NCI-H774 (cell line): ENCODE measurements at places on chromosomes 3 and 15.

- no peak for DNase-seq
Measured at GRCh38 chr3:169308654-169309250, 354.8 kb downstream of the MECOM start.

DNA sequence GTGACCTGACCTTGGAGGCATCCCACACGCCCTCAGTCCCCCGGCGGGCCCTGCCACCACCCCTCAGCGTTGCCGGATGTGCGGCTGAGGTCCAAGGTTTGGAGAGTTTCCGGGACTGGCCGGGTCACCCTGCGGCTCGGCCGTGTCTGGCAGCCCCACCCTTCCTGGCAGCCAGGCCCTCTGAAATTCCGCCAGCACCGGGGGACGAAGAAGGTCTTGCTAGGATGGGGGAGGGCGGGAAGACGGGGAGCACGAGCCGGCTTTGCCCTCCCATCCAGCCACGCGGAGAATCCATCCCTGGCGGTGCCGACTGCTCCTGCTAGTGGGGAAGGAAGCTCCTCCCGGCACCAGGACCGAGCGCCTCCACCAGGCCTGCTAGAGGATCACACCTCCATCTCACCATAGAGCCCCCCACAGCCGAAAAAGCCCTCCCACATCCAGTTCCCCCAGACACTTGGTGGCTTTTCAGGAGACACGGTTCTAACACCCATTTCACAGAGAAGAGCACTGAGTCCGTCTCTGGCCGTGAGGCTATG lies 81.5 kb downstream of the CPN2 start:
- no peak for DNase-seq

DNA sequence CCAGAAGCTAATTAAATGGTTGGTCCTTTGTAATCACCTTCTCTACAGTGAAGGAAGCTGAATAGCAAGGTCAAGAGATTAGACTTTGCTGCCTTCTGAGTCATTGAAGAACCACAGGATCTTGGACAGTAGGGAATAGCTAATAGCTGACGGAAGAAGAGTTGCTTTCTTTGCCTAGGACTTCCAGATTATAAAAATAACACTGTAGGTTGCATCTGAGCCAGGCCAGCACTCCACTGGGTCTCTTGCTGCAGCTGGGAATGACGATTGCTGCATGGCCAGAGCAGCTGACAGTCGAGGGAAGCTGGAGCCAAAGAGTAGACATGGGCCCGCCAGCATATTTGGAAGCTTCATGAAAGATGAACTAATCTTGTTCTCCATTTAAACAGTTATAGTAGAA lies 81.5 kb upstream of the KCNMB2 start:
- DNase-seq = no peak

DNA sequence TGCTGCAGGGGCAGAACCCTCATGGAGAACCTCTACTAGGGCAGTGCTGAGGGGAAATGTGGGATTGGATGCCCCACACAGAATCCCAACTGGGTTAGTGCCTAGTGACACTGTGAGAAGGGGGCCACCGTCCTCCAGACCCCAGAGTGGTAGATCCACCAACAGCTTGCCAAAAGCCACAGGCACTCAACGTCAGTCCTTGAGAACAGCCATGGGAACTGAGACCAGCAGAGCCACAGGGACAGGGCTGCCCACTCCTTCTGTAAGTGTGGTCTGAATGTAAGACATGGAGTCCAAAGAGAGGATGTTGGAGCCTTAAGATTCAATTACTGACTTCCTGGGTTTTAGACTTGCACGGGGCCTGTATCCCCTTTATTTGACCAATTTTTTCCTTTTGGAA lies 1451.5 kb downstream of the SI start:
- no peak for DNase-seq

- peak; percentile 65 for DNase-seq
Measured at GRCh38 chr3:175187586-175187985, 328.5 kb downstream of the NAALADL2 start.

- DNase-seq = no peak
Measured at GRCh38 chr15:79673416-79674123, 223.2 kb downstream of the MTHFS start.

DNA sequence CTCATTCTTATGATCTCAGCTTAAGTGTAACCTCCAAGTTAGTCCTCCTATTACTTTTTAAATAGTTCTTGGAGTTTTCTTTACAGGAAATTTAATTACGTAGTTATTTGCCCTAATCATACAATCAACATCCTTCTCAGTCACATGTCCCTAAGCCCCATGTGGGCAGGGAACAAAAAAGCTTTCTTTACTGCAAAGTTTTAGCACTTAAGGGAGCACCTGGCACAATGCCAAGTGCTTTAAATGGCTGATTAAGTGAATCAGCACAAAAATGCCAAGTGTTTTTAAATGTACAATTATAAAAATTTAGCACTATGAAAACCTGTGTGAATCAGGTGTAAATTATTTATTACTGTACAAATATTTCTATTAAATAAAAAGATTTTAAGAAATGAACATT lies 445.3 kb downstream of the C3orf38 start:
- DNase-seq = no peak

GRCh38 chr15:73681856-73682599 lies 2.2 kb upstream of the CD276 start:
- no peak for DNase-seq

DNA sequence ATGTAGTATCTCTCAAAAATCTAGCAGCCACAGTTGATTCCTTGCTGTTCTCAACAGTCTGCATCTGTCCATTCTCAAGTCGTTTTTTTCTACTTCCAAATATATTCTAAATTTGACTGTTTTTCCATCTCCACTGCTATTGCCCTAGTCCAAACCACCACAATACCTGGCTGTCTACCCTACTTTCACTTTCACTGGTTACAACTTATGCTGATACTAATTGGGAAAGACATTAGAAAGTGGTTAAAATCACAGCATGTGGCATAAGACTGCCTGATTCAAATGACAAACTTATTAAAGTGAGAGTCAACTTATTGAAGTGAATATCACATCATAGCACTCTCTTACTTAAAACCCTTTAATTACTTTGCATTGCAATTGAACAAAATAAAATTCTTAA lies 72.6 kb downstream of the CHST2 start:
- no peak for DNase-seq

GRCh38 chr3:124791639-124792151 lies 61.4 kb downstream of the UMPS start:
- no peak for DNase-seq

GRCh38 chr3:43531835-43532234 lies 90.0 kb downstream of the ANO10 start:
- no peak for DNase-seq

DNA sequence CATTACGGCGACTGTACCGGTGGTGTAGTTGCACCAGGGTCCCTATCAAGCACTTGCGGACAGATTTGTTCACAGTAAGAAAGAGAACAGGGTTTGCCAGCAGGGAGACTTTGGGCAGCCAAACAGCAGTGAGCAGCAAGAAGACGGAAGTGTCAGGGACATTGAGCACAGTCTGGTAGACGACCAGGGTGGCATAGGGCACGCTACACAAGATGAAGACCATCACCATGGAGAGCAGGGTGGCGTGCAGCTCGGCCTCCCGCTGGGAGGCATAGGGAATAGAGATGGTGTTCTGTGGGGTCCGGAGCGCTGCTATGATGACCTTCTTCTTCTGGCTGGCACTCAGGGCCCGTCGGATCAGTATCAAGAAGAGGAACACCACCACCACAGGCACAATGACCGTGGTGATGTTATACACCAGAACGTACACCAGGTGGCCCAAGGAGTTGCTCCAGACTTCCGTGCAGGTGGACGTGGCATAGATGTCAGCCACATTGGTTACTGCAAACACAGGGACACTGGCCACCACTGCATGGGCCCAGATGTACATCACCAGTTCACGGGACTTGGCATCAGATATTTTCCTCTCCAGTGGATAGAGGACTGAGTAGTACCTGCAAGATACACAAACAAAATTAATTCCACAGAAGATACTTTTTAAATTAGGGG lies 19.1 kb upstream of the FSIP1 start:
- peak; percentile 11 for DNase-seq

- no peak for DNase-seq
Measured at GRCh38 chr3:61666615-61667330, 105.4 kb downstream of the PTPRG start.

- DNase-seq = no peak
Measured at GRCh38 chr3:126895178-126896066, 87.5 kb upstream of the PLXNA1 start.

- no peak for DNase-seq
Measured at GRCh38 chr3:42755681-42756578, 17.1 kb downstream of the CCDC13 start.

DNA sequence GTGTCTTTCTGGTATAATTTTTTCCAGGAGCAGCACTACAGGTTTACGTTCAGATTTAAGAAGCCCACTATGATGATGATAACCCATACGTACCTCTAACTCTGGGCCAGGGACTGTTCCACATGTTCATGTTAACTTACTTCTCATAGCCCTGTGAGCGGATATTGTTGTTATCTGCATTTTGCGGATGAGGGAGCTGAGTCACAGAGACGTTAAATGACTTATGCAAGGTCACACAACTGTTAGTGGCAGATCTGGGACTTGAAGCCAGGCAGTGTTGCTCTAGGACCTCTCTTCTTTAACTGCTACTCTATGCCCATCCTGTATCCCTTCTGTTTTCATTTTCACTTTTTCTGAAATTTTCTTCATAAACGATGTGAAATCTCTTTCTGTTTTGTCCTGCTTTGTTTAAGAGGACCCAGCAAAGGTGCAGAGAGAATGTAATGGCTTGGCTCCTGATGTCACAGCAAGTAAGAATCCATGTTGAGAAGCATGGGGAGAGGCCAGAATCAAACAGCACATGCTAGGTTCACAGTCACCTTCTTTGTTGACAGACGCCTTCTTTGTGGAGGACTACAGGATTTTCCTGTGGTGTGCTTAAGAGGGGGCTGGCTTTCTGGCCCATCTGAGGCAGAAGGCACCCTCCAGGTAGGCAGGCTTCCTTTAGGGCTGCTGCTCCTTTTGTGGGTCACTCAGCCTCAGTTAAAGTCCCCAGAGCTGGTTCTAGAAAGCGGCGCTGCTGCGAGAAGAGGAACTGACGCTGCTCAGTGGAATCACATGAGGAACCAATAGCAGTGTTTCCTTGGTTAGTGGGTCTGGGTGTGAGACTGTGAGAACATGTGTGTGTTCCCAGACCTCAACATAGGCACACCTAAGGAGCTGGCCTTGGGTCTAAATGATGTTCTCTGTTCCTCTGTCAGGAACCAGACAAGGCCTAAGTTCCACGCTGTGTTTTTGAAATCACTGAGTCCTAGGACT lies 121.6 kb downstream of the TMEM108 start:
- no peak for DNase-seq

GRCh38 chr15:51926809-51927208 lies 44.8 kb downstream of the LEO1 start:
- DNase-seq = no peak

GRCh38 chr15:68421798-68422402 lies 10.1 kb downstream of the ITGA11 start:
- DNase-seq = no peak

DNA sequence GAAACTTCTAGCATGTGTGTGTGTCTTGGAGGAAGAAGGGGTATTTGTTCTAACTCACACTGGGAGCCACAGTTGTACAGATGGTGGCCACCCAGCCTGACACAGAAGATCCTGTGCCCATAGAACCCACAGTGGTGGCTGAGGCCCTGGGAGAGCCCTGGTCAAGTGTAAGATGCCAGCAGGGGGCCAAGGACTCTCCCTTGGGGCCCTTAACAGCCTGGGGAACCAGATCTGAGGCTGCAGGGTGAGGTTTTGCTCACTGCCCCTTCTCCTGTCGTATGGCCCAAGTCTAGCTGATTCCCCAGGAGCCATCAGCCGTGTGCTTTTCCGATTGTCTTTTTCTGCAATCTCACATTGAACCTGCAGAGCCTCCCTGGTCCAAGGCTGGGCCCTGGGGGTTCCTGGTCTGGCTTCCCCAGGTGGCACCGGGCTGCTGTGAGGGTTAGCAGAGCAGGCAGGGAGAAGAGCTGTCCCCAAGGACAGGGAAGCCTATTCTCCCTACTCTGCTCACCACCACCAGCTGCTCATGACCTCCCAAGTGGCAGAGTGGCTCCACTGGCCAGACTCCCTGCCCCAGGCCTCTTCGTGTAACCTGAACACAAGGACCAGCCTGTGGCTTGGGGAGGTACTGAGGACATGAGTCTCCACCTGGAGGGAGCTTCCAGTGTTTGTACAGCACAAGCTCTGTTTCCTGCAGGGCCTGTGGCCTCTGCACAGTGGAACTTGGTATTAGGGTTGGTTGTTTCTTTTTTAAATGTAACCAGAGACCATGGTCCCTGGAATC lies 51.9 kb downstream of the CA12 start:
- DNase-seq = no peak

DNA sequence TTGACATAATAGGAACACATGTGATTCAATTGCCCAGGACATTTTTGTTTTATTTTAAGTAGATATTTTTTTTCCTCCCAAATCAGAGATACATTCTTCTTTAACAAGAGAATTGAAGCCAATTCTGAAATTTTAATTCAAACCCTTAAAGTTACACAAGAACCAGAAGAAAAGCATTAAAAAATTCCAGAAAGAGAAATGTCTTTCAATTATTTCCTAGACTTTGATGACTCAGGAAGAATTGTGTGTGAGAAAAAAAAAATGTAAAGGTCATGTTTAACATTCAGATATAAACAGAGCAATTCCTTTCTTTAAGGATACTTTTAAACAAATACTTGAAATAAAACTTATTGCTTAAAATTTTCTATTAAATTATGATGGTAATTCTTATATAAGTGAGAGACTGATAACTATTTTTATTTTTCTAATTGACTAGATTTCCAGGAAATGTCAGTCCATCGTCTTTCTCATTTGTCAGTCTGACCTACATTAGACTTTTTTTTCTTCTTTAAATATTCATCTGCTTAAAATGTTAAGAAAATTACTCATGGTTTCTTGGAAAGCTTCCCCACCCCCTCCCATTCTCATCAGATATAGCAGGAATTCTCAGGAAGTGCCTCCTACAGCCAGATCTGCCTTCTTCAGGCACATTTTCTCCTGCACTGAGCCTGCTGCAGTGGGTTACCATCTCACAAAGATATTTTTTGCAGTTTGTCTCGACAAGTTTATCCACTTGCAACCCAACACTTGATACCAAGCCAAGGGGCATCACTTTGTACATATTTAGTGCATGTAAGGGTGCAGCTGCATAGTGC lies 261.8 kb upstream of the CBLB start:
- DNase-seq = no peak

DNA sequence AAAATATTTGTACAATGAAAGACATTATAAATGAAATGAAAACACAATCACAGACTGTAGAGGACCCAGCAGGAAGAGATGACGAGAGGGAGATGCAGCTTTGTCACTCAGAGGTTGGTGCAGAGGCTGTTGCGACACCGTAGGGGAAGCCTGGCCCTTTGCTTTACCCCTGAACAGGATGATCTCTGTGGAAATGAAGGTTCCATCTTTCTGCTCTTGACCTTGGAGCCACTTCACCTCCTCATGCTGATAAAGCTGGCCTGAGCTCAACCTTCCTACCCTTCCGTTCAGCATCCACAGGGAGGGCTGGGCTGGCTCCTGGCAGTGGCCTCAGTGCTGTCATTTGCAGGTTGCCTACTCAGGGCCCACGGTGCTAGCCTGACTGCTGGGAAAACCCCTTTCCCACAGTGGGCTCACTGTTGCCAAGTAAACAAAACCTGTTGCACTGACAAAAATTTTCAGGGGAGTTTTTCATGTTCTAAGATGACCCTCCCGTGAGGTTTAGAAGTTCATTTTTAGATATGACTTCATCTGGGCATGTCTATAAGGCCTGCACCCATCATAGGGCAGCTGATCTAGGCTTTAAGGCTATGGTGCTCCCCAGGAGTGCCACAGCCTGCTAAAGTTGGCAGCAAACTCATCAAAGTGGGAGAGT lies 3.0 kb upstream of the CD80 start:
- no peak for DNase-seq

- no peak for DNase-seq
Measured at GRCh38 chr3:36409862-36410261, 29.6 kb downstream of the STAC start.
